Activated CD4-positive, alpha-beta memory T cell treated with anti-CD3 and anti-CD28 coated beads, Interleukin-2, amount 10 ng/mL, durations not matched to agents 7 days and 5 days (primary cell): ENCODE measurements at places on chromosomes 6 and 20. TPM values are rescaled to one million over a fixed set of nuclear protein-coding genes. Genes with fewer than 3 reads are reported as not detected.

DNA sequence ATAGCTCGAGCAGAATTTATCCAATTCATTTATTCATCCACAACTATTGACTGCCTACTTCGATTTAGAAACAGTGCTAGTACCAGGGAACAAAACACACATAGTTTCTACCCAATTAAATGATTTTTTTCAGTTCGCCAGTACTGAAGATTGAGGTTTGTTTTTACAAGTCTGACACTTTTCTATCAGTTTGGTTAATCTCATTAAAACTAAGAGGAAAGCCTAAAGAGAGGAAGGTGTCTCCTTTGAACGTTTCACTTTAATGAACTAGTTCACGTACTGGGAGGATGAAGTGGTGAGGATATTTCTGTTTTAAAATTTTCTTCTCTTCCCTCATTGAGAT is 570 bp upstream of the ANKS1A start:
- peaks cover 49% of the 10 kb centered on the region for H3K4me1 ChIP-seq
- DNase-seq: no peak
- H3K36me3 ChIP-seq: peaks cover 19% of the 10 kb centered on the region
- H3K27ac ChIP-seq: peak overlapping the region; percentile 98
- peaks cover 6% of the 10 kb centered on the region for H3K27me3 ChIP-seq
- H3K4me3 ChIP-seq: peak overlapping the region; percentile 99

Gene DDAH2
- 22.1 TPM for total RNA-seq

DNA sequence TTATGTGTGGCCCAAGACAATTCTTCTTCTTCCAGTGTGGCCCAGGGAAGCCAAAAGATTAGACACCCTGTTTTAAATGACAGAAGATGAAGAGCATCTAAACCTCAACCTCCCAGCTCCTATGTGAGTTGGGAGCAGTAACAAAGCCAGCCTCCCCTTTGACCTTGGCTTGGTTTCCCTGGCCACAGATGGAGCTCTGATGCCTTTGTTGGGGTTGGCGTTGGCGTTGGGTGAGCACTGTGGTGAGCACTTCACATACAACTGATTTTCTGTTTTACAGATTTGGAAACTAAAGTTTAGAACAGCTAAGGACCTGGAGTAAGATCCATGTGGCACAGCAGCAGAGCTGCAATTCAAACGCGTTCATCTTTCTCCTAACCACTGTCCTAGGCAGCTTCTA is 22.1 kb downstream of the DAAM2 start:
- DNase-seq: no peak
- peaks cover 1% of the 10 kb centered on the region for H3K27me3 ChIP-seq
- H3K36me3 ChIP-seq: no peaks in the 10 kb centered on the region
- no peaks in the 10 kb centered on the region for H3K4me1 ChIP-seq
- no peak overlapping the region for H3K4me3 ChIP-seq

- H3K27ac ChIP-seq: no peak overlapping the region
- no peak overlapping the region for H3K4me3 ChIP-seq
- no peak for DNase-seq
- peaks cover 2% of the 10 kb centered on the region for H3K4me1 ChIP-seq
- no peaks in the 10 kb centered on the region for H3K36me3 ChIP-seq
Measured at GRCh38 chr20:50991076-50991475, 31.8 kb downstream of the KCNG1 start.

Gene GRM1
- total RNA-seq: not detected

- H3K27ac ChIP-seq: no peak overlapping the region
- DNase-seq: no peak
- no peaks in the 10 kb centered on the region for H3K27me3 ChIP-seq
- H3K36me3 ChIP-seq: peaks cover 54% of the 10 kb centered on the region
- peaks cover 51% of the 10 kb centered on the region for H3K4me1 ChIP-seq
- no peak overlapping the region for H3K4me3 ChIP-seq
Measured at GRCh38 chr6:16635810-16636602, 125.3 kb downstream of the ATXN1 start.

Gene TRIM10
- total RNA-seq: 0.08 TPM

Gene C6orf132
- total RNA-seq: 0.10 TPM

DNA sequence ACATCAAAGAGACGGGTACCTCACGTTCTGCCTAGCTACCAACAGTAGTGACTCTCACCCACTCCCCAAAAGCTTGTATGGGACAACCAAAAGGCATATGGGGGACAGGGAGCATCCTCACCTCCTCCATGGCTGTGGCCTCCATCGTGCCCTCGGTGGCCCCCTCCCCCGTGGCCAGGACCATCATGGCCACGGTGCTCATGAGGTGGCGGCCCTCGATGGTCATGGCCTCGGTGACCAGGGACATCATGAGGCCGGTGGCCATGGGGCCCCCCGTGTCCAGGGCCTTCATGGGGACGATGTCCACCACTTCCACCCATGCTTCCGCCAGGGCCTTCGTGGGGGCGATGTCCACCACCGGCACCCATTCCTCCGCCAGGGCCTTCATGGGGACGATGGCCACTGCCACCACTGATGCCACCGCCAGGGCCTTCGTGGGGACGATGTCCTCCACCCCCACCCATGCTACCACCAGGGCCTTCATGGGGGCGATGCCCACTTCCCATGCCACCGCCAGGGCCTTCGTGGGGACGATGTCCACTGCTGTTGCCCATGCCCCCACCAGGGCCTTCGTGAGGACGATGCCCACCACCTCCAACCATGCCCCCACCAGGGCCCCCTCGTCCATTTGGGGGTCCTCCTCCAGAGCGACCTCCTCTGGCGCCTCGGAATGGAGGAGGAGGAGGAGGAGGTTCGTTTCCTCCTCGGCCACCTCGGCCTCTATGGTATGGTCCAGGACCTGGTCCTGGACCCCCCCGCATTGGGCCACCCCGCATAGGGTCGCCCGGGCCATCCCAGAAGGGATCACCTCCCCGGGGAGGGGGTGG is 15.0 kb downstream of the PPP1R10 start:
- no peaks in the 10 kb centered on the region for H3K27me3 ChIP-seq
- H3K4me3 ChIP-seq: no peak overlapping the region
- H3K4me1 ChIP-seq: peaks cover 27% of the 10 kb centered on the region
- H3K36me3 ChIP-seq: peaks cover 73% of the 10 kb centered on the region

Gene GSTA1
- total RNA-seq: not detected

Gene SAMD3
- total RNA-seq: 79.7 TPM

Gene DPPA5
- not detected for total RNA-seq

- peaks cover 17% of the 10 kb centered on the region for H3K36me3 ChIP-seq
- DNase-seq: no peak
- no peaks in the 10 kb centered on the region for H3K27me3 ChIP-seq
- H3K4me3 ChIP-seq: no peak overlapping the region
- H3K4me1 ChIP-seq: peaks cover 9% of the 10 kb centered on the region
Measured at GRCh38 chr6:41996997-41997396, 53.3 kb upstream of the TAF8 start.

Gene TRAPPC3L
- not detected for total RNA-seq

DNA sequence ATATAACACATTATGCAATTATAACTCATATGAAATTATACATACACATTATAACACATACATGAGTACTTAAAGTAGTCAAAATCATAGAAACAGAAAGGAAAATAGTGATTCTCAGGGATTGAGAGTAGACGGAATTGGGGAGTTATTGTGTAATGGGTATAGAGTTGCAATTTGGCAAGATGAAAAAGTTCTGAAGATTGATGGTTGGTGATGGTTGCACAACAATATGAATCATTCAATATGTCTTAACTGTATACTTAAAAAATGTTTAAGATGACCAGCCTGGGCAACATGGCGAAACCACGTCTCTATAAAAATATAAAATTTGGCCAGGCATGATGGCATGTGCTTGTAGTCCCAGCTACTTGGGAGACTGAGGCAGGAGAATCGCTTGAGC is 372.7 kb downstream of the CDKAL1 start:
- H3K4me1 ChIP-seq: no peaks in the 10 kb centered on the region
- no peak overlapping the region for H3K27ac ChIP-seq
- peaks cover 5% of the 10 kb centered on the region for H3K36me3 ChIP-seq
- no peaks in the 10 kb centered on the region for H3K27me3 ChIP-seq
- no peak for DNase-seq
- no peak overlapping the region for H3K4me3 ChIP-seq

DNA sequence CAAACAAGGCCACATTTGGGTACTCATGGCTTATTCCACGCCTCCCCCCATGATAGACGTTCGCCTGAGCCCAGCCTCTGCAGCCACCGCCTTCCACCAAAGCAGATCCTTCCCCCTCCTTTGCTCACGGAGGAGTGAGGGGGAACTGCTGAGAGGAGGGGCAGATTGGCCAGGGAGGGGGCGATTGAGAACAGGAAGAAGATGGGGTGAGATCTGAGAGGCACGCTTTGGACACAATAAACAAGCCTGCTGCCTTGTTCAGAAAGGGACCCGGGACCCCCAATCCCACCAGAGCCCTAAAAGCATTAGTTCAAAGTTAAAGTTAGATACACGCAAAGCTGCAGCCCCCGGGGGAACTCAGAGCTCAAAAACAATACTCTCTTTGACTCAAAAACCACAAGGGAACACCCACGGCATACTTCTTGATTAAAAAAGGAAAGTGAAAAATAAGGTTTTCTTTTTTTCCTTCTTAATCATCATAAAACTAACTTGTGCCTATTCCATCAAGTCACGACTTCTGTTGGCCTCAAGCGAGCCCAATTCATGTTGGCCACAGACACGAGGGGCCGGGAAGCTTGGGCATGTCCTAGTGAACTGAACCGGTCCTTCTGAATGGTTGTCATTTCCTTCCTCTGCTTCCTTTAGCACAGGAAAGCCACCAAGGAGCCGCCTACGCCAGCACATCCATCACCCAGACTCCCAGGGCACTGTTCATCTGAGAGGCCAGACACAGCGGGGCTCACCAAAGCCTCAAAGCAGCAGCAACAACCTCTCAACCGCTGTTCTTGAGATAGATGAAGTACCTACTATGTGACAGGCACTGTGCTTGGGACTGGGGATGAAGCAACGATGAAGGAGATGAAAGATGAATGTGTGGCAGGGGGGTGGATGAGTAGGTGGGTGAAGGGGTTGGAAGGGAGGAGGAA is 44.7 kb downstream of the NFATC2 start:
- H3K36me3 ChIP-seq: peaks cover 68% of the 10 kb centered on the region
- H3K27me3 ChIP-seq: no peaks in the 10 kb centered on the region
- peaks cover 95% of the 10 kb centered on the region for H3K4me1 ChIP-seq
- H3K27ac ChIP-seq: peak overlapping the region; percentile 75
- peak overlapping the region; percentile 18 for H3K4me3 ChIP-seq

GRCh38 chr6:19715167-19715551 is 122.0 kb upstream of the ID4 start:
- no peaks in the 10 kb centered on the region for H3K27me3 ChIP-seq
- no peaks in the 10 kb centered on the region for H3K36me3 ChIP-seq
- no peaks in the 10 kb centered on the region for H3K4me1 ChIP-seq
- H3K4me3 ChIP-seq: no peak overlapping the region
- DNase-seq: no peak

- H3K27me3 ChIP-seq: no peaks in the 10 kb centered on the region
- H3K36me3 ChIP-seq: peaks cover 13% of the 10 kb centered on the region
- H3K4me3 ChIP-seq: no peak overlapping the region
- H3K4me1 ChIP-seq: peaks cover 6% of the 10 kb centered on the region
- DNase-seq: no peak
Measured at GRCh38 chr20:2946988-2947961, 74.0 kb downstream of the PTPRA start.

- peaks cover 30% of the 10 kb centered on the region for H3K4me1 ChIP-seq
- H3K27me3 ChIP-seq: no peaks in the 10 kb centered on the region
- no peak overlapping the region for H3K27ac ChIP-seq
- H3K4me3 ChIP-seq: no peak overlapping the region
Measured at GRCh38 chr6:156828280-156828703, 51.1 kb downstream of the ARID1B start.

- H3K36me3 ChIP-seq: no peaks in the 10 kb centered on the region
- peaks cover 29% of the 10 kb centered on the region for H3K4me1 ChIP-seq
- no peak overlapping the region for H3K27ac ChIP-seq
- H3K4me3 ChIP-seq: no peak overlapping the region
- no peak for DNase-seq
Measured at GRCh38 chr6:52310932-52311331, 26.4 kb upstream of the MCM3 start.

DNA sequence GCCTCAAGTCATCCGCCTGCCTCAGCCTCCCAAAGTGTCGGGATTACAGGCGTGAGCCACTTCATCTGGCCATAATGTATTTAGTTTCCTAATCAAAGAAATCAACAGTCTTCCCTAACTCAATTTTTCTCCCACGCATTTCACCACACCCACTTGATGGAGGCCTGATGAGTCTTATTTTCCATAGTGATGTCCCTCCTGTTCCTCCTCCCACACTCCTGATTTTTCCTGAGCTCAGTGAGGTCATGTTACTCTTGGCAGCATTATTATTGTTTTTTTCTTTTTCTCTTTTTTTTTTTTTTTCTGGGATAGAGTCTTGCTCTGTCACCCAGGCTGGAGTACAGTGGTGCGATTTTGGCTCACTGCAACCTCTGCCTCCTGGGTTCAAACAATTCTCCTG is 8.9 kb downstream of the ABRACL start:
- H3K27me3 ChIP-seq: no peaks in the 10 kb centered on the region
- H3K36me3 ChIP-seq: peaks cover 82% of the 10 kb centered on the region
- no peak overlapping the region for H3K4me3 ChIP-seq
- no peak for DNase-seq
- H3K4me1 ChIP-seq: peaks cover 22% of the 10 kb centered on the region
- H3K27ac ChIP-seq: no peak overlapping the region

DNA sequence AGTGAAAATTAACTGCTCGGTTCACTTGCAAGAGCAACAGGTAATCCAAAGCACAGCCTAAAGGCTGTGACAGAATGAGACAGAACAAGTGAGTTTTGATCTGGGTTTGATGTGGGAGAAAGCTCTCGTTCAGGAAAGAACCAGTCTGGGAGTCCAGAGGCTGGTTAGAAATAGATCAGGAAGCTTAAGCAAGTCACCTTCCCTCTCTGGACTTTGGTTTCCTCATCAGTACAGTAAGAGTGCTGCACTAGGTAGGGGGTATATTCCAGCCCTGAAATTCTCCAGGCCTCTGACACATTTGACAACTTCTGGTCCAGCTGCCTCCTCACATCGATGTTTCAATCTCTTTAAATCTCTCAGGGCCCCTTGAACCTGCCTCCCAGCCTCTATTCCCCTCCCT is 33.7 kb upstream of the MDGA1 start:
- no peak for DNase-seq
- H3K4me1 ChIP-seq: no peaks in the 10 kb centered on the region
- no peak overlapping the region for H3K4me3 ChIP-seq
- no peak overlapping the region for H3K27ac ChIP-seq

DNA sequence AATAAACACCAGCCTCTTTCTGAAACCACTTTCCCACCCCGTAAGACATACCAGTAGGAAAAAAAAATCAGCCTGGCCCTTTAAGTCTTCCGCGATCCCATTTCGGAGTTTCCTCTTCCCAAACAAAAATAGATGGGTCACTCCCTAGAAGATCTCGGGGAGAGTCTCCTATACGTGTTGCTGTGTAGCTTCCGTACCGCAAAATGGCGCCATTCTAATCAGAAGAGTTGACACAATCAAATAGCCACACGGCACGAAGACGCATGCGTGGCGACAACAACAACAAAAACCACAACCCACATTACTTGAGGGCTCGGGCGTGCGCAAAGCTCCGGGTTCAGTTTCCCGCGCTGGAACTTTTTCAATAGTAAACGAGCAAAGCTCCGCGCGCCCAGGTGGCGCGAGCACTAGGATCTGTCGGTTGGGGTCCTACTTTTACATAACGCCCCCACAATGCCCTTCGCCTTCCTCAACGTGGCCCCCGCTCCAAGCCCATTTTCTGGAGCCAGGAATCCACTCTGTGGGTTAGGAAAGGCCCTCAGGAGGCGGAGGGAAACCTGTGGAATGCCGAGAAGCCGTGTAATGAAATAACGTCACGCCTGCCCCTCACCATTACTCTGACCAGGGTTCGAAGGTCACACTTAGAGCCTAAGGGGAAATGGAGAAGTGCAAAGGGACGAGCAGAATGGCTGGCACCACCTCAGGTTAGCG is at the start of gene GPANK1:
Gene GPANK1 (minus strand): TSS at position 208 of the 711 bp plus-strand sequence. CDS start 519 bp downstream, outside the sequence.
- peak within 1 kb of the TSS; percentile 86 for H3K4me3 ChIP-seq
- peaks cover 75% of the 10 kb centered on the region for H3K4me1 ChIP-seq
- H3K27me3 ChIP-seq: no peaks in the 10 kb centered on the region
- peaks cover 90% of the 10 kb centered on the region for H3K36me3 ChIP-seq
